ENCODE measurements at places on chromosomes 4 and X.

GRCh38 chr4:106245176-106245575, 70.8 kb downstream of the TBCK start:
- DNase-seq, result no peak

- no peak for DNase-seq
Measured at GRCh38 chr4:138308356-138308755, 66.2 kb upstream of the SLC7A11 start.

DNA sequence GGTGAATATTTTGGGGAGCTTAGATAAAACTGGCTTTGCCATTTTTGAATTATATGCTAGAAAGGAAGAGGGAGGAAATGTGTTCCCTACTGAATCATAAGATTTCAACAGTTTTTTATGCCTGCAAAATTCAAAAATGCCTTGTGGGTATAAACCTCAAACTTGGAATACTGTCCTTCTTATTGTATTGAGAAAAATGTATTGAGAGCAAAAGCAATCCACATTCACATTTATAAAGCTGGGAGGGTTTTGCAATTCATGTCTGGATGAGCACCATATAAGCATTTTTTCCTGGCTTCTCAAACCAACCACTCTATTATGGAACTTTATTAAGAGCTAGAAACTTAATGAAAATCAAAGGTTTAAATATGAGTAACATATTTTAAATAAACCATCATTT, 289.8 kb downstream of the PCDH7 start:
- DNase-seq, result peak; percentile 1

GRCh38 chr4:184583738-184584502, 65.3 kb downstream of the CASP3 start:
- no peak for DNase-seq

GRCh38 chr4:147971116-147971515, 239.2 kb downstream of the ARHGAP10 start:
- DNase-seq, result no peak

GRCh38 chrX:54452920-54453319, 12.7 kb downstream of the TSR2 start:
- no peak for DNase-seq

DNA sequence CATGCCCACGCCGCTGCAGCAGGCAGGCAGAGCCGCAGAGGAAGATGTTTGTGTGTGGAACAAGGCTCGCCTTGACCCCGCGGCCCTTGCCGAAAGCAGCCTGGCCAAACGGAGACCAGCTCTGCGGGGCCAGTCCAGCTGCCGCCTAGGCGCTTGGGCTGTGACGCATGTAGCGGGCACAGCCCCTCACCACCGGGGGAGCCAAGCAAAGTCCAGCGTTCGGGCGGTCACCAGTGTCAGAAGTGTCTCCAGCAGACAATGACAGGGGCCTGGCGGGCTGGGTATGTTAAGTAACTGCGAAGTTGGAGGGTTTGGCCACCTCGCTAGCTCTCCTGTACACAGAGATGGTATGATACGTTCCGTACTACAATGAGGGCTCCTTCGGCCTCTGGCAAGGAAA, 1.3 kb downstream of the AMER1 start:
- no peak for DNase-seq

GRCh38 chr4:41507291-41507947, 30.5 kb upstream of the LIMCH1 start:
- no peak for DNase-seq

- DNase-seq, result no peak
Measured at GRCh38 chrX:1492421-1493012, 39.8 kb upstream of the ASMTL start.

DNA sequence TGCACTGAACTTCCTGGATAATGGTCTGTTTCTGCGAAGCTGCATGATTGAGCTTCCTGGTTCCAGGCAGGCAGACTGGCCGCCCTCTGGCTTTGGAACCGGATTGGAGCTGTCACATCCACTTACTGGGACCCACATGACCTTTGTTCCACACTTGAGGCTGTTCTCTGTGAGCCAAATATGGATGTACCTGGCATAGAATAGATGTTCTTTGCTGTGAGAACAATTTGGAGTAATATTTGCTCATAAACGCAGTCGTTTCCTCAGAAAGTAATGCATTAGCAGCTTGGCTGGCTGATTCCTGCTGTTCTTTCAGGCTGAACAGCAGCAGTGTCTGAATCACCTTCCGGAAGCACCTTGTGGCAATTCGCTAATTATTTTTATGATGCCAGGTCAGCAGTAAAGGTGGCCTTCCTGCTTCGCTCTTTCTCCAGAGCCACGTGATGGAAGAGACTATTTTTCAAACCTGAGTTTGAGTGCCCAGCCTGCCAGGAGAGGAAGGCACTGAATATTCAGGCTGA, 78.1 kb upstream of the BOD1L1 start:
- DNase-seq, result no peak

DNA sequence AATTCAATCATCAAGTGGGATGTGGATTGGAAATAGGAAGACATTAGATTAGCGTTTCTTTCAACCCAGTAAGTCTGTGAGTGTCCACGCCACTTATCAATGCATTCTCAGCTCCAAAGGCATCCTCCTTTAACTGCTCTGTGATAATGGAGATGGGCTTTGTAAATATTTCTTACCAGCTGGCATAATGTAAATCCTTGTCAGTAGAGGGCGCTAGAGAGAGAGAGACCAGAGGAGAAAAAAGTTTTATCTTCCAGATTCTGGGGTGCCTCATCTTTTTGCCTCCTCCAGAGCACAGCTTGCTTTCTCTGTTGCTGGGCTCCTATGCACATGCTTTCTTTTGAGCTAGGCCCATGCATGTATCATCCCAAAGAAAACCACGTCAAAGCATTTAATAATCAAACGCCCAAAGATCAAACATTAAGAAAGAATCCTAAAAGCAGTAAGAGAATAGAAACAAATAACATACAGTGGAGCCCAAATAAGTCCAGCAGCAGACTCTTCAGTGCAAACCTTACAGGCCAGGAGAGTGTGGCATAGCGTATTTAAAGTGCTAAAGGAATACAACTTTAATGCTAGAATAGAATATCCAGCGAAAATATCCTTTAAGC, 9.6 kb upstream of the MTMR1 start:
- no peak for DNase-seq

GRCh38 chr4:33592701-33593100, 2651.6 kb downstream of the ARAP2 start:
- no peak for DNase-seq
